Peyer's patch (tissue), 4 donors: ENCODE measurements at places on chromosomes 5 and 9. TPM values are rescaled to one million over a fixed set of nuclear protein-coding genes. Genes with fewer than 3 reads are reported as not detected.

The FOXD4 gene
- not detected for total RNA-seq

The MARCOL gene
- total RNA-seq, result not detected

The TGFBR1 gene
- 11.6 TPM for total RNA-seq

The SPATA31C1 gene
- not detected for total RNA-seq

The GCNT4 gene
- total RNA-seq, result 63.7 TPM

The GPX3 gene
- 690 TPM for total RNA-seq

The UCK1 gene
- 33.9 TPM for total RNA-seq

The DDX4 gene
- total RNA-seq, result not detected

The PCDH12 gene
- total RNA-seq, result 1.7 TPM

The CTXN3 gene
- total RNA-seq, result not detected

The CDC25C gene
- 0.94 TPM for total RNA-seq

The SYK gene
- 48.7 TPM for total RNA-seq

The ADAMTSL1 gene
- 8.3 TPM for total RNA-seq

The SLC34A1 gene
- 0.35 TPM for total RNA-seq

The PELO gene
- 15.0 TPM for total RNA-seq

The CDH6 gene
- total RNA-seq, result 5.8 TPM

The ZBTB34 gene
- total RNA-seq, result 10.4 TPM

The ZSWIM6 gene
- total RNA-seq, result 19.4 TPM

The C9orf50 gene
- total RNA-seq, result not detected

The ANXA1 gene
- total RNA-seq, result 13.5 TPM

The CNTNAP3B gene
- 5.3 TPM for total RNA-seq

The MYORG gene
- 90.4 TPM for total RNA-seq

The COL15A1 gene
- 8.3 TPM for total RNA-seq

The RAB3C gene
- total RNA-seq, result not detected

The ECSCR gene
- 8.5 TPM for total RNA-seq

The CTSV gene
- total RNA-seq, result 0.27 TPM
